Fibroblast of villous mesenchyme (primary cell): ENCODE measurements at places on chromosomes 3 and 15. TPM values are rescaled to one million over a fixed set of nuclear protein-coding genes. Genes with fewer than 3 reads are reported as not detected.

CHRNA5 gene
- 0.64 and 2.2 TPM in 2 replicates for total RNA-seq

PLS1 gene
- 1.6 and 3.0 TPM in 2 replicates for total RNA-seq

GASK1A gene
- total RNA-seq = 0.32 and 1.7 TPM in 2 replicates

MAP6D1 gene
- total RNA-seq = 2.9 and 3.5 TPM in 2 replicates

FMN1 gene
- 4.5 and 8.6 TPM in 2 replicates for total RNA-seq
